ENCODE measurements at places on chromosomes 5 and 9. TPM values are rescaled to one million over a fixed set of nuclear protein-coding genes. Genes with fewer than 3 reads are reported as not detected.

The ADAMTSL2 gene
- under 0.01 TPM for total RNA-seq

The FGD3 gene
- total RNA-seq = not detected

The ANKRD34B gene
- total RNA-seq = not detected

The LTC4S gene
- 1.3 TPM for total RNA-seq

The TOR1B gene
- 13.1 TPM for total RNA-seq

The MYOT gene
- total RNA-seq = not detected

The FBN2 gene
- 0.38 TPM for total RNA-seq

The RAPGEF6 gene
- total RNA-seq = 24.4 TPM

The CYSRT1 gene
- 0.12 TPM for total RNA-seq

The GCNT4 gene
- total RNA-seq = 2.7 TPM

The ARHGEF28 gene
- total RNA-seq = 26.2 TPM

The GABRA6 gene
- total RNA-seq = not detected

The ECPAS gene
- total RNA-seq = 81.3 TPM

The FOXD4L6 gene
- under 0.01 TPM for total RNA-seq

The IFNB1 gene
- total RNA-seq = not detected

The PCSK1 gene
- total RNA-seq = 1.6 TPM

The TMEM203 gene
- 23.2 TPM for total RNA-seq

All from smooth muscle cell of the coronary artery (primary cell).